ENCODE measurements at places on chromosomes 1 and 21.

- no peak for DNase-seq
These were observed 136.4 kb upstream of the DEPDC1 start for GRCh38 chr1:68633141-68633919.

DNA sequence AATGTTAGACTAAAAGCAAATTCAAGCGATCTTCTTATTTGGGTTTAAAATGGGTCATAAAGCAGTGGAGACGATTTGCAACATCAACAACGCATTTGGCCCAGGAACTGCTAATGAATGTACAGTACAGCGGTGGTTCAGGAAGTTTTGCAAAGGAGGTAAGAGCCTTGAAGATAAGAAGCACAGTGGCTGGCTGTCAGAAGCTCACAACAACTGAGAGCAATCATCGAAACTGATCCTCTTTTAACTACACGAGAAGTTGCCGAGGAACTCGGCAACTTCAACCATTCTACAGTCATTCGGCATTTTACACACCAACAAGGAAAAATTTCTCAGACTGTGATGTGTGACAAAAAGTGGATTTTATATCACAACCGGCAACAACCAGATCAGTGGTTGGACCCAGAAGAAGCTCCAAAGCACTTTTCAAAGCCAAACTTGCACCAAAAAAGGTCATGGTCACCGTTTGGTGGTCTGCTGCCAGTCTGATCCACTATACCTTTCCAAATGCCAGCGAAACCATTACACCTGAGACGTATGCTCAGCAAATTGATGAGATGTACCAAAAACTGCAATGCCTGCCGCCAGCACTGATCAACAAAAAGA lies 47.9 kb downstream of the ASH1L start:
- no peak for DNase-seq

- DNase-seq, result peak; percentile 100
These were observed at the start of gene PIK3R3 for GRCh38 chr1:46132529-46133180. Gene PIK3R3 (minus strand): TSS chr1:46132629. CDS start chr1:46131952, 677 bp downstream.

- no peak for DNase-seq
These were observed 56.5 kb downstream of the GALNT2 start for GRCh38 chr1:230123280-230124185.

- DNase-seq, result no peak
These were observed 2.1 kb downstream of the MYBPH start for GRCh38 chr1:203173566-203173965.
